NCI-H2029 treated with DMSO at 0.1 percent for 48 hours (cell line): ENCODE measurements at places on chromosomes 1 and 21.

DNA sequence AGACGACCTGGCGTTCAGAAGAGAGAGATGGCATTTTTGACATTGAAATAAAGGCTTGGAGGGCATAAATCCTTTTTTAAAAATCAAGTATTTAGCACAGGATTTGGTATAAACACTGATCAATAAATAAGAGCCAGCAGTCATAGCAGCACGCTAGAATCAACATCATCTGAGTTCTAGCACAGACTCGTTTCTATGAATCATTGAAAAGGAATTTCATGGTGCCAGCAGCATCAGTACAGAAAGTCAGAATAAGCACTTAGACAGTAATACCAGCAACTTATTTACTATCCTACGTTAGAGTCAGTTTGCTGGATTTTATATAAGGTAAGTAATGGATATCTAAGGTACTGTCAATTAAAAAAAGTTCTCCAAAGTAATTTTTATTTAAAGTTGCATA lies 119.3 kb downstream of the HLCS start:
- no peak for DNase-seq

DNA sequence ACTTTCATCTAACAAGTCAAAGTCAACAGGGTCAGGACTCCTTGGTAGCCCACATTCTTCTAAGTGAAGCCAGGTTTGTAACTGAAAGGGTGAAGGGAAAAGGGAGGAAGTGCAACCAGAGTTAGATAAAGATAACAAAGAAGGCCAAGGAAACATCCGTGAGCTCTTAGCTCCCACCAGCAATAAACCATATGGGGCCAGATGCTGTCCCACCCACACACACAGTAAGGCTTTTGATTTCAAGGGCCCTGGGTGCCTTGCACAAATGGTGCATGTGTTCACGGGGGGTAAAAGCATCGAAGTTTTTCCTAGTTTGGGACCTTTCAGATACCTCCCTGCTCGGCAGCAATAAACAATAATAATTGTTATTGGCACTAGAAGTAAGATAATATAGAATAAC lies 5.1 kb upstream of the TIAM1 start:
- DNase-seq: no peak

- no peak for DNase-seq
These were observed 6.1 kb upstream of the LHX8 start for GRCh38 chr1:75127916-75128717.

DNA sequence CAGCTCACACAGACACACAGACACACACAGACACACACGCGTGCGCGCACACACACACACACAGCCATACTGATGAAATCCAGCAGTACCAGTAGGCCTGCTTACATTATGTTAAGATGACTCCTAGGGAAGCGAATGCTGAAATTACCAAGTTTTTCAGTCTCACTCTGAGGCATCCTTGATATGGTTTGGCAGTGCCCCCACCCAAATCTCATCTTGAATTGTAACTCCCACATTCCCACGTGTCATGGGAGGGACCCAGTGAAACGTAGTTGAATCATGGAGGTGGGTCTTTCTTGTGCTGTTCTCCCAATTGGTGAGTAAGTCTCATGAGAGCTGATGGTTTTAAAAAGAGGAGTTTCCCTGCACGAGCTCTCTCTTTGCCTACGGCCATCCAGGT lies 64.1 kb downstream of the TIAM1 start:
- no peak for DNase-seq

GRCh38 chr1:157771661-157772425 lies 5.1 kb downstream of the FCRL2 start:
- DNase-seq: no peak

- no peak for DNase-seq
These were observed 19.2 kb upstream of the BCAR3 start for GRCh38 chr1:93700532-93701469.
